ENCODE measurements at places on chromosomes 3 and 15. TPM values are rescaled to one million over a fixed set of nuclear protein-coding genes. Genes with fewer than 3 reads are reported as not detected.

GRCh38 chr3:18634461-18634860, 209.3 kb upstream of the SATB1 start:
- no peak for DNase-seq

GRCh38 chr15:63072809-63073277, 30.3 kb downstream of the TPM1 start:
- no peak for DNase-seq

GRCh38 chr3:25437953-25438352, 9.9 kb downstream of the RARB start:
- no peak for DNase-seq

DNA sequence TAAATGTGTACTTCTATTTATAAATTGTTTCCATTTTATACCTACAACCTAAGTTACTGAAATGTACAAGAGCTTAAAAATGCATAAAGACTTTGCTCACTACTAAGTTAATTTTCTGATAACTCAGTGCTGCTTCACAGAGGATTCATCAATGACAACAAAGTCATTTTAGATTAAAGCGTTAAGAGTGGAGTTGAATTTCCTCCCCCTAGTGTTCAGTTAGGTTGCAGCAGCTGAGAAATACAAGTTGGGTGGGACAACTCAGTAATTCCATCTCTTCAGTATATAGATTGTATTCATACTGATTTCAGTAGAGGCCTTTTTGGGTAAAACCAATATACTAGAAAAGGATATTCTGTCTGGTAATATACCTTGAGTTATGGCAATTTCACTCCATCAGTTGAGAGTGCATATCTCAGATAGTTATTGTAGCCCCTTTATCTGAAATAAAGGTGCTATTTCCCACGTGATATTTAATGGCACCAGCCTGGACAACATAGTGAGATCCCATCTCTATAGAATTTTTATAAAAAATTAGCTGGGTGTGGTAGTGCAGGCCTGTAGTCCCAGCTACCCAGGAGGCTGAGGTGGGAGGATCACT, 6.9 kb upstream of the RPL35A start:
- no peak for DNase-seq

DNA sequence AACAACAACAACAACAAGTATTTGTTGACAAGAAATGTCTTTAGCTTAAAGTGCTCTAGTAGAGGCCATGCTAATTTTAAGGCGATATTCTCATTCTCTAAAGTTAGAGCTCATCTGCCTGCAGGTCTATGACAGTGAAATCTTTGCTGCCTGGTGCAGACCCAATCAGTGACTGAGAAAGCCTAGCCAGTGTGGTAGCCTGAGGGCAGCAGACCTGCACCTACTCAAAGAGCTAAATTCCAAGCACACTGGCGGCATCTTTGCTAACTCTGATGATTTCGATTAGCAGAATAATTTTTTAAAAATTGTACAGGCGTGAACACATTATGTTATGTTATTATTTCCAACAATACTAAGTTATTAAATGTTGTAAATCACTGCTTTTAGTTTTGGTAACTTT, 228.8 kb upstream of the RGMA start:
- DNase-seq: no peak

DNA sequence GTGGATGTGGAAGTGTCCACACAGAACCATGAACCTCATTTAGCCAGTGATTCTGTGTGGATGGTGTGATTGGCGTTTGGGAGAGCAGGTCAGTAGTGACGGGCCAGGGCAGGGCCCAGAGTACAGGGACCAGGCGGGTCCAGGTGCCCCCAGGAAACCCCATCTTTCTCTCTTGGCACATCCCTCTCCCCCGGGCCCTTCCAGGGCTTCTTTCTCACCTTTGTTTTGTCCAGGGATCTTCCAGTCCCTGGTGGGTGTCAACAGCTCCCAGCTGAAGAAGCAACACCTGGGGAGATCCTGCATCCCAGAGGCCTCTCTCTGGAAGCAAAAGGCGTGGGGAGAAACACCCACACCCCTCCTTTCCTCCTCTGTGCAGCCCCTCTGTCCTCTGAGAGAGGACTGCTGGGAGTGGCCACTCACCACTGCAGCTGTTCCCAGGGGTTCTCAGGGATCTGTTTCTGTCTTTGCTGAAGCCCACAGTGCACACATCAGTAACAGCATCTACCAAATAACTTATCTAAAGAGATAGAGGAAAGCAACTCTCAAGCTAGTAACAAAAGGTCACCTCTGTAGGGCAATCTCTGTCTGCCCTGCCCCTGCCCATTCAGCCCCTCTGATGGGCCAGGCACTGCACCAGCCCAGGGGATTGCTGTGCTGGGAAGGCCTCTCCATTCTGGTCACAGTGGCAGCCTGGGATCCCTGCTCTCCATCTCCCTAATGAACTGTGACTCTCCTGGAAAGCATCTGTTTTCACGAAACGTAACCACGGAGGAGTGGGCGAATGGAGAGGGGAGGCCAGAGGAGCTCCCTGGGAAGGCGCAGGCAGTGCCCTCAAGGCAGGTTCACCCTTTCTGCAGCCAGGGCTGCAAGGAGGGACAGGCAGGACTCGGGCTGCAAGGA, 98.3 kb upstream of the ALDH1A3 start:
- DNase-seq: no peak

DNA sequence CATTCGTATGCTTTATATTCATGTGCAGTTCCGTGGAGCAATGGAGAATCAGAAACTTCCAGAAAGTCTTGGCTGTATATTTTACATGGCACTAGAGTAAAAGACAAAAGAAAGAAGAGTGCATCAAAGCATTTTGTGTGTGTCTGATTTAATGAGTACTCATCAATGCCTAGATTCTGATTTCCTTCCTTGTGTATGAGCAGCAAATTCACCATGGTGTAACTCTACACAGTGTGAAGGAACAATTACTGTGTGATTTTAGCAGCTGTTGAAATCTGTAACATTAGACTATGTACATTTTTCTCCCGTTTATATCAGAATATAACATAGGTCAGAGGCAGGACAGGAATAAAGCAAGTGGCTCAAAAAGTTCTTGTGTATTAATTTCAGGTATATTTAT, 102.0 kb upstream of the TSC22D2 start:
- DNase-seq: no peak

MYLK gene
- polyA plus RNA-seq: 25.3 TPM

OSBPL10 gene
- 11.8 TPM for polyA plus RNA-seq

HRG gene
- 22.8 TPM for polyA plus RNA-seq

SLC2A2 gene
- 31.0 TPM for polyA plus RNA-seq

GRK7 gene
- not detected for polyA plus RNA-seq
